Stimulated activated CD8-positive, alpha-beta memory T cell treated with anti-CD3 and anti-CD28 coated beads, Interleukin-4, amount 100 ng/mL, for 4 hours (primary cell): ENCODE measurements at places on chromosomes 2 and 18.

- DNase-seq = no peak
These were observed 3.0 kb downstream of the NRBP1 start for GRCh38 chr2:27431395-27431794.

DNA sequence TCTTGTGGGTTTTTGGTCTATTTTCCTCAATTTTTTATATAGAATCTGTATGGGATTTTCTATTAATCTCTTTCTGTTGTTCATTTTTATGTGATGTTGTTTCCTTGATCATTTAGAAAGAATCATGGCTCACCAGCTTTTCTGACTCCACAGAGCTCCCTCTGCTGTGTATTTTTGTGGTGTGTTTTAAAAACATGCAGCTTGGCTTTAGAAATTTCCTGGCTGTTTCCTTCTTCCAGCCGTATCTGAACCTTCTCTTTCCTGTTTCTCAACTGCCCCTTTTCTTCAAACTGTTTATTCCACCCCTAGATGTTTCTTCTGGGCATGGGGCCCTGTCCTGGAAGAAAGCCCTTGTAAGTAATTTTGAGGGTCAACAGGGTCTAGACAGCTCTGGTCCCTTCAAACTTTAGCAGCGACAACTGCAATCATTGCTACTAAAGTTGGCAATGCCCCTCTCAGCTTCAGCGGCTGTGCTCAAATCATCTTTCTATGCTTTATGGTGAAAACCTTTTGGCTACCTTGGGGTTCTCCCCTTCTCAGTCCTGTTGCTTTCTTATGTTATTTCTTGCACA, 17.6 kb upstream of the COPS8 start:
- DNase-seq = no peak

DNA sequence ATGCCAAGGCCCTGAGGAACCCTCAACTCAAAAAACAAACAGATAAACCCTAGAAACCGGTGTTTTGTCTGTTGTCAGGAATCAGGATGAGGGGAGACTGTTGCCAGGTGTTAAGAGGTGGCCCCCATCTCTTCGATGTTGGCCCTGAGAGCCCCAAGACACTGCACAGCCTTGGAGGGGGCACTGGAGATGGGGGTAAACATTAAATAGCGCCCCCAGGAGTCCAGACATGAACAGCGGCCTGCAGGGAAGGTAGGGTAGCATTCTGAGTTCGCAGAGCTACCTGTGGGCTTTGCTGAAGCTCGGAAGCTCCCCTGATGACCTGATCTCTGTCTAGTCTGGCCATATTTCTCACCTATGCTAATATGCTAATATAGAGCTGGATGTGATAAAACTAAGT, 97.6 kb upstream of the SMAD2 start:
- DNase-seq = no peak

DNA sequence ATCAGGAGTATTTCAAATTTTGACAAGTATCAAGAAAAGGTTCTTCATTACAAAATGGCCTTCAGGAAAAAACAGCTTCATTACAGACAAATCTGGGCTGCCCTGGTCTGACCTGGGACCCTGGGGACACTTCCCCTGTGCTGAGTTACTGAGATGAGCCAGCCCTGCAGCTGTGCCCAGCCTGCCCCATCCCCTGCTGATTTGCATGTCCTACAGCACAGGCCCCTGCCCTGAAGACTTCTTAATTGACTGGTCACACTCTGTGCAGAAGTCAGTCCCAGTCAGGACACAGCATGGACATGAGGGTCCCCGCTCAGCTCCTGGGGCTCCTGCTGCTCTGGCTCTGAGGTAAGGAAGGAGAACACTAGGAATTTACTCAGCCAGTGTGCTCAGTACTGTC, 235.1 kb downstream of the ANKRD36B start:
- no peak for DNase-seq

DNA sequence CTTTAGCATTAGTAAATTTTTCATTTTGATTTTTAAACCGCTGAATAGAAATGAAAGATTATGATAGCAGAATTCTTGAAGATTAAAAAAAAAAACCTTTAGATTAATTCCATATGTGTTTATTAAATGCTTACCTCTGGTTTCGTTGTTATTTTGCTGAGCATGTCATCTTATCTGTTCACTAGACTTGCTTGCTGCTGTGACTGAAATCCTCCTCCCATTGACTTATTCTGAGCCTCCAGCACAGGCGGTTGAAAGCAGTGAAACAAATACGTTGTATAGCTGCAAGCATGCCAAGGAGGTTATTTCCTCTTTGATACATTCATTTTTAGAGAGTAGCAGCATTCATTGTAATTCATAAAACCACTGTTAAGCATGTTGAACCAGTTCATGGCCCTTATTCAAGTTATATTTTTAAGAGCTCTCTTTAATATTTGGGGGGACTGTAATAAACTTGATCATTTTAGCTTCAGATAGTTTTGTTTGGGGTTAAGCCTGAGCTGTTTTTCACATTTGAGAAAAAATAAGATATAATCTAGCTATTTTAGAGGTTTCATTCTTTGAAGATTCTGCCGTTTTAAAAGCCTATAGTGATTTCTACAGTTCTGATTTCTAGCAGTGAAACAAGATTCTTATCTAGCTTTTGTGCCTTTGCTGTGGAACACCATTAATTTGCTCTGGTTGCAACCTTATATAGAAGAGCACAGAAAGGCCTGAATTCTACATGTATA, at the start of gene HTR2B:
Gene HTR2B, minus strand, starts transcription at position 205 of the 731 bp plus-strand sequence. CDS start 1,278 bp downstream, outside the sequence.
- DNase-seq = no peak

DNA sequence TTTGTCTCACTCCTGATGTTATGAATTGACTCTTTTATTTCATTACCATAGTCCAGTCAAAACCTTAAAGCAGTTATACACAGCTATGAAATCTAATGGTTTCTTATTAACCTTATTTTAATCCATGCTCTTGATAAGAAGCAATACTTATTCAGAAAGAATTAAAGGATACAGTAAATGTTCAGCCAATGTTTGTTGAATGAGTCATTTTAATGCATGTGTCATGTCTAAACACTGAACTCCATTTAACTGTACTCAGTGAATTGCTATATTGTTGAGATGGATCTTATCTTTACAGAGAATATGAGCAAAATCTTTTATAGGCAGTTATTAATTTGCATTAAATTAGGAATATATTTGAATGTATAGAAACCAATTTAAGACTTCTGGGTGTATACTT, 135.1 kb upstream of the TFPI start:
- DNase-seq = no peak

DNA sequence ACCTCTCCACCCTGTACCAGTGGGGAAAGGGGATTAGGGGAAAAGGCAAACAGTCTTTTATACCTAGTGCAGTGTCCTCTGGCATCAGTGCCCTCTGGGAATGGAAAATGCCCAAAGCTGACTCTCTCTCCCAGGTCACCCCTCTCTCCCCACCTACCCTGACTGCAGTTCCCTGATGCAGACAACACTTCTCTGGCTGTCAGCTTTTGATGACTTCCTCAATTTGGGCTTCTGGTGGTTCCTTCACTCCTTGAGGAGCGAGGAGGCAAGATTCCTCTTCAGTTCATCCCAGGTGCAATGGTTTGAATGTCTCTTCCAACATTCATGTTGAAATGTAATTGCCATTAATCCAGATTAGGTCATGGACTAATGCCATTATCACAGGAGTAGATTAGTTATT, 19.7 kb upstream of the PPM1B start:
- no peak for DNase-seq

DNA sequence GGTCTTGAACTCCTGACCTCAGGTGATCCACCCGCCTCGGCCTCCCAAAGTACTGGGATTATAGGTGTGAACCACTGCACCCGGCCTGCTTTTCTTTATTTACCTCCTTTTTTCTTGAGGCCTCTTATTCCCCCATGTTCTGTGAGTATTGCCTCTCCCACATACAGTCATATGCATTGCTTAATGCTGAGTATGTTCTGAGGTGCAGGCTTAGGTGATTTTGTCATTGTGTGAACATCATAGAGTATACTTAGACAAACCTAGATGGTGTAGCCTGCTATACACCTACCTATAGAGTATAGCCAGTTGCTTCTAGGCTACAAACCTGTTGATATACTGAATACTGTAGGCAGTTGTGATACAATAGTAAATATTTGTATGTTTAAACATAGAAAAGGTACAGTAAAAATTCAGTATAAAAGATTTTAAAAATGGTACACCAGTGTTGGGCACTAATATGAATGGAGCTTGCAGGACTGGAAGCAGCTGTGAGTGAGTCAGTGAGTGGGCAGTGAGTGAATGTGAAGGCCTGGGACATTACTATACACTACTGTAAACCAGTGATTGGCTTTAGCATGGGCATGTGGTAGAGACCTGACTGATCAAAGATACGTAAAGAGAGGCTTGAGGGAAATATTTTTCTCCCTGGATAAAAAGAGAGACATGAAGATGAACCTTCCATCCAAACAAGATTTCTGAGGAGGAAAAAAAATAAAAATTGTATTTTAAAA, 17.6 kb downstream of the SLC39A10 start:
- no peak for DNase-seq

DNA sequence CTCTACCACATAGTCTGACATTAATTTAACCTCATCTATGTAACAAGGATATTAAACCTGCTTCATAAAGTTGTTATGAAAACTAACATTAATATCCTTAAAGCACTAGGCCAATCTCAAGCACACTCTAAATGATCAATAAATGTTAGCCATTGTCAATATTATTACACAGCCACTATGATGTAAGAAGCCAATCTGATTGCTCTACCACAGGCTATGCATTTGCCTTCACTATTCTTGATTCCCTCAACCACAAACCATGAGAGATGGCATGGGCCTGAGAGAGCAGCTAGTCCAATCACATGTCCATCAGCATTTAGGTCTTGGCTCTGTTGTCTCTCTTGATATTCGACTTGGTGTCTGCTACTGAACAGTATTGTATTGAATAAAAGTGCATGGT, 4.2 kb downstream of the SLC25A12 start:
- no peak for DNase-seq

DNA sequence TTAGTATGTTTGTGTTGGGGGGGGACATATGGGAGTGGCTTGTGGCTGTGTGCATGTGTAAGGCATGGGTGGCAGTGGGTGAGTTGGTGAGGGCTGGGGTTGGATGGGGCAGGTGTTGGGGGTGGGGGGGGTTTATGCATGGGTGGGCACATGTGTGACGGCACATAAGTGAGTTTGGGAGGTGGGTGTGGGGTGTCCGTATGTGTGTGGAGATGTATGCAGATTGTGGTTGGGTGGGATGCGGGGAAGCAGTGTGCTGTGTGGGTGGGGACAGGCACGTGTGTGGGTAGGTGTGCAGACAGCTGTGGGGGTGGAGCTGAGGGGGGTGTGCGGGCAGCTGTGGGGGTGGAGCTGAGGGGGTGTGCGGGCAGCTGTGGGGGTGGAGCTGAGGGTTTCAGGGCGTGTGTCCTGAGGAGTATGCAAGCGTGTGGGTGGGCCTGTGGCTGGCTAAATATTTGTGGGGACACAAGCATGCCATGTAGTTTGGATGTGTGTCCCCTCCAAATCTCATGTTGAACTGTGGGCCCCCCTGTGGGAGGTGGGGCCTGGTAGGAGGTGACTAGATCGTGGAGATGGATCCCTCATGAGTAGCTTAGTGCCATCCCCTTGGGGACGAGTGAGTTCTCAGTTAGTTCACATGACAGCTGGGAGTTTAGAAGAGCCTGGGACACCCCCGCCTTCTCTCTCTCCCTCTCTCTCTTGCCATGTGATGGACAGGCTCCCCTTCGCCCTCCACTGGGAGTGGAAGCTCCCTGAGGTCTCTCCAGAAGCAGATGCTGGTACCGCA, 59.4 kb downstream of the ANKMY1 start:
- DNase-seq = no peak

DNA sequence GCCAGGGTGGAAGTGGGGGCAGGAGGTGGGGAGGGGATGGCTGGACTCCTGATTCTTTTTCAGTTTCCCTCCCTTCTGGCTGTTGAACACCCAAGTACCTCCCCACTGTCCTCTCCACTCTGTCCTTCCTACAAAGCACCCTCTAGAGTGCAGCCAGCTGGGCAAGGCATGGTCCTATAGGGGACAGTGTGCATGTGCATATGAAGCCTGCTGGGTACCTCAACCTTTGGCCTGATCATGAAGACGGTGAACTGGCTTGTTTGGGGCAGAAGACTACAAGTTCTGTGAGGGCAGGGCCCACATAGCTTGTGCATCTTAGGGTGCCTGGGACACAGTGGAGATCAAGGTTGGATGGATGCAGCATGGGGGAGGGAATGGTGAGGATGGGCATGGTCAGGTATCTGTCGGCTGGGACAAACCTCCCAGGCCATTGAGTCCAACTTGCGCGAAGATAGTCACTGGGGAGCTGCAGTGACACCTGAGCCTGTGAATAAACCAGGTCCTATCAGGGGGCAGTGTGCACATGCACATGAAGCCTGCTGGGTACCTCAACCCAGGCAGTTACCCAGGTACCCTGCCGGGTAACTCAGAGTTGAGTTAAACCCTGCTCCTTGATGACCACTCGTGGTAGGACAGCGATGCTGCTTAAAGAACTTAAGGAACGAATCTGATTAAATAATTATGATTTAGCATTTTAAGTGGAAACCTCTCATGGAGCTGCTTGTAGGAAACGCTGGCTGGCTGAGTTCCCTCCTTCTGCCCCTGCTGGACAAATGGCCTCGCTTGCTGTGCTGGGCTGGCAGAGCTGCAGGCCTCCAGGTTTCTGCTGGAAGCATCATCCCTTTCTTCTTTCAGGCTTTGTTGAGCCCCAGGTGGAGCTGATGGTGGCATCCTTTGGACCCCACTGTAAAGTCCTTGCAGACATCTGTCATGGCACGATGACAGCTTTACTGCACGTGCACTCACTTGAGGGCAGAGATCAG, 84.0 kb downstream of the POLR1A start:
- DNase-seq = no peak

DNA sequence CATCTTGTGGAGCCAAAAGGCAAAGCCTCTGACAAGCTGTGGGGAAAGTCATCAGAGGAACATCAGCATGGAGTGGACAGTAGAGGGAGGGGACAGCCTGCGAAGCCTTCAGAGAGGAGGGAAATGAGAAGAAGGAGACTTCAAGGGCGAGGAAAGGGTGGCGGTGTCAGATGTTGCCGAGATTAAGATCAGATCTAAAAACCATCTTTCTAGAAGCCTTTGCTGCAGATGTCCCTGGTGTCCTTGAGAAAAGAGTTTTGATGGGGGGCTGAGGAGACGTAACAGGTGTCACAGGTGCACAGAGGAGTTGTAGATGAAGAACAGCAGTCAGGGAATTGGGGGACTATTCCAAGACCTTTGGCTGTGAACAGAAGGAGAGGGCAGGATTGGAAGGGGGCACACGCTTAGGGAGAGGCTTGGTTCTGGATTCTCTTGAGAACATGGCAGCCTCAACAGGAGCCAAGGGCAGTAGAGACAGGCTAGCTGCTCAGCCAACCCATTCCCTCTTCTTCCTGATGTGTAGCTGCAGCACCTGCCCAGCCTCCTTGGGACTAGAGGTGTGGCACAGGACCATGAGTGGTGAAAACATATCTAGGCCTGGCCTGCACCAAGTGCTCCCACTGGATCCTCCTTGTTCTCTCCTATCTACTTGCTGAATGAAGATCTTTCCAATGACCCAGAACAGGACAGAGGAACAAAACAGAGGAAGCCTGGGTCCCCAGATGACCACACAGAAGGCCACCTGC, 22.7 kb upstream of the NCL start:
- no peak for DNase-seq

GRCh38 chr2:61807036-61807757, 46.7 kb downstream of the FAM161A start:
- DNase-seq = no peak
